ENCODE measurements at places on chromosomes 1 and 21. TPM values are rescaled to one million over a fixed set of nuclear protein-coding genes. Genes with fewer than 3 reads are reported as not detected.

DNA sequence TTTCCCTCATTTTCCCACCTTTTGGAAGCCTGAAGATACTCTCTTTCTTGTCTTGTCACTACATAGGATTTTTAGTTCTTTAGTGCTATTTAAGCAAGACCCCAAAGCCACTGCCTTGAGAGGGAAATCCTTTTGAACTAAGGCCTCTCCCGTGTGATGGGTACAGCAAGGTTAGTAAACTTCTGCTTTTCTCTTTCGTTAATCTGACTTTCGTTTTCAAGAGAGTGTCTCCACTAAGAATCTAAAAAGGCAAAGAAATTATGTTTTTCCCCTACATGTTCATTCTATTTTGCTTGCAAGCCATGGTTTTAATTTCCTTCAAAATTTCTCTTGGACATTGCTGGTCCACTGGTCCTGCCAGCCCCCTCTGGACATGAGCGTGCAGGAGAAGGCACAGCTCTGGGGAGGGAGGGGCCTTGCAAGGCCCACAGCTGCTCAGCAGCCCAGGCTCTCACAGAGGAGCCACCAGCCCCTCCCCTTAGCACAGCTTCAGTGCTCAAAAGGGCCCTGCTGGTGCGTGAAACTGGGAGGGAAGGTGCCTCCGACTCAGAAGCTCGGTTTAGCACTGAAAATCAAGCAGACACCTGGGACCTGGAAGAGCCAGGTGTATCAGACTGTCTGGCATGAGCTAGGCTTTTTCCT lies 210.9 kb upstream of the GALNT2 start:
- no peak overlapping the region for H3K4me3 ChIP-seq
- no peaks in the 10 kb centered on the region for H3K27me3 ChIP-seq
- no peak overlapping the region for H3K27ac ChIP-seq

DNA sequence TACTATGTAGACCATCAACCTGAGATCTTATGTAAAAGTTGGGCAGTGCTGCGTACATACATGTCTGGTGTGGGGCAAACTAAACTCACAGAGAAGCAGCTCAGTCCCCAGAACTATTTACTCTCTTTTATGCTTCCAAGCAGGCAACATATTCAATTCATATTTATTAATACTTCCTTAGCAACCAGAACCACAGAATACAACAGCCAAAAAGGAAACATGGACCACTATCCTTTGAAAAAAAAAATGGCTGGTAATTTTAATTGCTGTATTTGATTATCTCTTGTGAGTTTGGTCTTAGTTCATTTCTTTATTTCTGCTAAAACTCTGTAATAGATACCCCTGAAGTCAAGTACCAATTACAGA lies 1.5 kb upstream of the PPP1R15B start:
- H3K27ac ChIP-seq = no peak overlapping the region
- H3K4me3 ChIP-seq = no peak overlapping the region

DNA sequence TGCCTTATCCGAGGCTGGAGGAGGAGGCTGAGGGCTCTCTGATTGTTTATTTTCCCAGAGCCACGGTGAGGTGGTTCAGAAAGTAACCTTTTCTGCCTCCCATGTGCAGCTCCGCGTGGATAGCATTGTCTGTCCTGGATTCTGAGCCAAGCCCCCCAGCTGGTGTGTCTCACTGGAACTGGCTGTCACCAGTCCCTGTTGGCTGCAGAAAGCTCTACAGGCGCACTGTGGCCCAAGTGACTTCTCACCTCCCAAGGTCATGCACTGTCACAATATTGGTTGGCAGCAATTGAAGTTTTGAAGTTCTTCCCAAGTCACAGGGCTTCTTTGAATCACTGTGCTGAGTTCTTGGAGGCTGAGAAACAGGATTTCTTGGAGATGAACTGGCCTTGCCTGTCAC lies 8.2 kb downstream of the BMP8A start:
- no peak overlapping the region for H3K4me3 ChIP-seq
- H3K27ac ChIP-seq = no peak overlapping the region
- H3K4me1 ChIP-seq = no peaks in the 10 kb centered on the region
- DNase-seq = no peak
- H3K27me3 ChIP-seq = no peaks in the 10 kb centered on the region

DNA sequence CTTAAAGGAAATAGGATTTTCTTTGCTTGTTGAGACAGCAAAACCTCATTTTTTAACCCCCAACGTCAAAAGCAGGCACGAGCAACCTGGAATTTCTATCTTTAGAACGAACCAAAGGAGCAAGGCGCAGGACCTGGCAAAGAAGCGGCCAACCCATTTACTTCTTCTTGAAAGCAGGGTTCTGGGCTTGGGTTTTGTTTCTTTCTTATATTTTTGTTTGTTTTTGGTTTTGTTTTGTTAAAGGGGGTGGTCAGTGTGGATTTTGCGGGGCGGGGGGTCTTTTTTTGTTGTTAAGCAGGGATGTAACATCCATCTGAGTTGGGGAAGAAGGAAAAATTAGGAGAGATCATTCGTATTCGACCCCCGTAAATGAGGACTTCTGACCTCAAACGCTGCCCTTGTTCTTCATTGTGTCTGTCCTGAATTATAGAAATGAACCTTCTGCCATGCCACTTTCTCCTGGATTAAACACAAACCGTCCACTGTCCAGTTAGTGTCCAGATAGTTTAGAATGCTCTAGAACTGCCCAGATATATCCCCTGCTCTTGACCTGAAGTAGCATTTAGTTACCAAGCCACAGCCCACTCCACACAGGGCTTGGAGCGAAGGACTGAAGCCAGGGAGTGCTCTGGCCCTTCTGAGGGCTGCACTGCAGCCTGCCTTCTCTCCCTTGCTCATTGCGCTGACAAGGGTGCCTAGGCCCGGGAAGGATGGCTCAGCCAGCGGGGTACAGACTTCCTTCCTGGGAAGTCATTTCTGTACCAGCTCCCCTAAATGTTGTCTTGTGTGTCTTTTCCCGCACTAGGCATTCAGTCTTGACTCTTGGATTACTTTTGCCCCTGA lies 909 bp upstream of the APP start:
- no peaks in the 10 kb centered on the region for H3K36me3 ChIP-seq
- peak overlapping the region; percentile 84 for H3K4me3 ChIP-seq
- H3K27ac ChIP-seq = peak overlapping the region; percentile 97
- DNase-seq = no peak
- H3K4me1 ChIP-seq = no peaks in the 10 kb centered on the region

DNA sequence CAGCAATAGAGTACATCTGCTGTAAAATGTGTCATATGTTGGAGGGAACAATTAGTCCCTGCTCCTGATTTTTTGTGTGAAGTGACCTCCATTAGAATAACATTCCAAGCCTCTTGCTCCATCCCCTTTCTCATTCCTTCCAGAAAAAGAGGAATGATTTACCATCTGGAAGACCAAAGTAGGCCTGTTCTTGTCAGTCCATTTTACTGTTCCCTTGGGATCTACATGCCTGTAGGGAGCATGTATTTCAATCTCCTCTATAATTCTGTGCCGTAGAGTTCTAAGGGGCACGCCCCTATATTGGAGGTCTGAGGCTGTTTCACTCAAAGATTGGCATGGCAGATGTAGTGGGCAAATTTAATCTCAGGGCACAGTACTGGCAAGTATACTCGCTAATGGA lies 48.8 kb upstream of the MAN1A2 start:
- H3K4me3 ChIP-seq = no peak overlapping the region
- no peak overlapping the region for H3K27ac ChIP-seq
- H3K4me1 ChIP-seq = no peaks in the 10 kb centered on the region
- H3K27me3 ChIP-seq = no peaks in the 10 kb centered on the region
- H3K36me3 ChIP-seq = no peaks in the 10 kb centered on the region

- H3K36me3 ChIP-seq = no peaks in the 10 kb centered on the region
- no peak overlapping the region for H3K4me3 ChIP-seq
- H3K27me3 ChIP-seq = no peaks in the 10 kb centered on the region
- H3K27ac ChIP-seq = no peak overlapping the region
Measured at GRCh38 chr1:215104283-215104682, 21.7 kb downstream of the KCNK2 start.

- no peaks in the 10 kb centered on the region for H3K36me3 ChIP-seq
- H3K4me1 ChIP-seq = no peaks in the 10 kb centered on the region
- H3K27me3 ChIP-seq = no peaks in the 10 kb centered on the region
- H3K27ac ChIP-seq = no peak overlapping the region
- no peak overlapping the region for H3K4me3 ChIP-seq
- DNase-seq = no peak
Measured at GRCh38 chr1:167666416-167666815, 36.4 kb downstream of the RCSD1 start.

DNA sequence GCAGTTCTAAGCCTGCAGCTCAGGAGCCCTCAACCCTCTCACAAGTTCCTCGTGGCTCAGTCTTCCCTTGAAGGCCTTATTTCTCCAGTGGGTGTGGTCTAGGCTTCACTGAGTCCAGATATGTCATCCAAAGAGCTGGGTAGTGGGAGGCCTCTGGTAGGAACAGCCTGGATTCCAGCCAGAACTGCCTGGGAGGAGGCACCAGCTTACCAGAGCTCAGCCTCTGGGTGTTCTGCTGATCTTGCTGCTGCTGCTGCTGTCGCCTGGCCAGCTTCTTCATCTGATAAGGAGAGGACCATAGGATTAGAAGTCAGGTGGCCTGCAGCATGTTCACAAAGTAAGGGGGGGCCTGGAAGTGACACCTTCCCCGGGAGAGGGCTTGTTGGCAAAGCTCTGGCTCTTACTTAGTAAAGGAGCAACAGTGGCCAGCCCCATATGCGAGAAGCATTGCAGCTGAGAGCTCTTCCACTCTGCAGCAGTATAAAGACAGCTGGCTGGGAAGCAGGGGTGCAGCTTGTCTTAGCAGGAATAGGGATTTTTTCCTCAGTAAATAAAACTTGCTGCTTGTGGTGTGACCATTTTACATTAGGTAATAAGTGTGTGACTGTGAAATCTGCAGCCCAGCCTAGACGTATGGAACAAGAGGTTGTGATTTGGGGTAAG lies 148.5 kb downstream of the LMX1A start:
- H3K27me3 ChIP-seq = no peaks in the 10 kb centered on the region
- no peaks in the 10 kb centered on the region for H3K4me1 ChIP-seq

- H3K27ac ChIP-seq = no peak overlapping the region
- H3K36me3 ChIP-seq = no peaks in the 10 kb centered on the region
- H3K27me3 ChIP-seq = no peaks in the 10 kb centered on the region
- no peak for DNase-seq
Measured at GRCh38 chr1:70809069-70809468, 238.5 kb downstream of the PTGER3 start.

- no peak overlapping the region for H3K27ac ChIP-seq
- H3K27me3 ChIP-seq = no peaks in the 10 kb centered on the region
- no peak for DNase-seq
- no peaks in the 10 kb centered on the region for H3K4me1 ChIP-seq
- H3K4me3 ChIP-seq = no peak overlapping the region
Measured at GRCh38 chr1:235275223-235275622, 52.8 kb downstream of the ARID4B start.

- H3K27me3 ChIP-seq = no peaks in the 10 kb centered on the region
- no peaks in the 10 kb centered on the region for H3K36me3 ChIP-seq
- H3K4me3 ChIP-seq = no peak overlapping the region
- no peaks in the 10 kb centered on the region for H3K4me1 ChIP-seq
Measured at GRCh38 chr1:68347415-68347814, 102.3 kb downstream of the RPE65 start.

GRCh38 chr1:40665335-40666171 lies at the start of gene RIMS3:
Gene RIMS3 (minus strand): TSS chr1:40665682. CDS start chr1:40641925, 23,757 bp downstream.
- no peaks in the 10 kb centered on the region for H3K27me3 ChIP-seq
- H3K27ac ChIP-seq = no peak within 1 kb of the TSS
- H3K4me3 ChIP-seq = peak within 1 kb of the TSS; percentile 69
- no peaks in the 10 kb centered on the region for H3K4me1 ChIP-seq
- H3K36me3 ChIP-seq = no peaks in the 10 kb centered on the region

PKLR gene
- total RNA-seq = 58.0 TPM

HSD11B1 gene
- 480 TPM for total RNA-seq

Measured in right lobe of liver (tissue), 6 donors.